ENCODE measurements at places on chromosomes 12 and 14. TPM values are rescaled to one million over a fixed set of nuclear protein-coding genes. Genes with fewer than 3 reads are reported as not detected.

DNA sequence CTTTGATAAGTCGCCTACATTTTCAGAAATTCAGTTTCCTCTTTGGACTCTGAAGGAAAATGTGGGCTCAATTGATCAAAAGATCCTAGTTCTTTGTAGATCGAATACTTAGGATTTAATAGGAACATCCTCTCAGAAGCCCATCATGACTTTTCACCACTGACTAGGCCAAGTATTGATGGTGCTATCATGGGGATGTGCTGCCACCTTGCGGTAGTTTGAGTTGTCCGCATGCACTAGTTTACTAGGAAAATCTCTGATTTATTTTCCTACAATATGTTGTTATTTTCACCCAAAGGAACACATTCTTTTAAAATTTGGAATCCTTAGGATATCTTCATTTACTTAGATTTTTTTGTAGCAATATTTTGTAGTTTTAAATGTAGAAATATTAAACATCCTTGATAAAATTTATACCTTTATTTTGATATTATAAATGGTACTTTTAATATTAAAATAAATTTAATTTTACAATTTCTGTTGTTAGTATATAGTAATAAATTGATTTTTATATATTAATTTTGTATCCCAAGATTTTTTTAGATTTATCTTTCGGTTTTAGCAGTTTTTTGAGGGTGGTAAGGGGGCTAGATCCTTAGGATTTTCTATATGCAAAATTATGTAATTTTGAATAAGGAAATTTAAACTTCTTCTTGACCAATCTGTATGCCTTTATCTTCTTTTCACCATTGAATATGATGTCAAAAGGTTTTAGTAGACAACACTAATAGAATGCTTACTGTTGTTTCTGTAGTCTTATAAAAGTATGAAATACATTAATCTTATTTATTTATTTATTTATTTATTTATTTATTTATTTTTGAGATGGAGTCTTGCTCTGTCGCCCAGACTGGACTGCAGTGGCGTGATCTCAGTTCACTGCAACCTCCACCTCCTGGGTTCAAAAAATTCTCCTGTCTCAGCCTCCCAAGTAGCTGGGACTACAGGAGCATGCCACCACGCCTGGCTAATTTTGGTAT is 52.9 kb upstream of the OR9K2 start:
- no peaks in the 10 kb centered on the region for H3K36me3 ChIP-seq
- DNase-seq: peak; percentile 78
- no peaks in the 10 kb centered on the region for H3K4me1 ChIP-seq
- no peak overlapping the region for H3K27ac ChIP-seq

DNA sequence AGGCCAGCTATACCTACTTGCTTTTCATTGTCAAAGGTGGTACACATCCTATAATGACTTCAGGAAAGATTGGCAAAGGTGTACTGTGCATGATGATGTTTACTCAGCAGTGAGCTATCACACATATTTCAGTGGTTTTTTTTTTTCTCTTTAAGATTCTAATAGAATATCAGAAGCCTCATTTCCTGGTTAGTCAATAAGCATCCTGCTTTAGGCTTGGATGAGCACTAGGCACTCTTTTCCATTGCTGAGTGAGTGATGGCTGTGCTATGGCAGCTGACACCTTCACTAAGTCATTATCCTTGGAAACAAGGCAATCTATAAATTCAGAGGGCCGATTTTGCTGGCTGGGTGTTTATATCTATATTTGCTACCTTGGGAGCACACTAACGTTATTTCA is 161.1 kb upstream of the RASSF8 start:
- H3K27ac ChIP-seq: no peak overlapping the region
- no peaks in the 10 kb centered on the region for H3K36me3 ChIP-seq
- DNase-seq: no peak
- no peaks in the 10 kb centered on the region for H3K27me3 ChIP-seq
- H3K4me1 ChIP-seq: no peaks in the 10 kb centered on the region

DNA sequence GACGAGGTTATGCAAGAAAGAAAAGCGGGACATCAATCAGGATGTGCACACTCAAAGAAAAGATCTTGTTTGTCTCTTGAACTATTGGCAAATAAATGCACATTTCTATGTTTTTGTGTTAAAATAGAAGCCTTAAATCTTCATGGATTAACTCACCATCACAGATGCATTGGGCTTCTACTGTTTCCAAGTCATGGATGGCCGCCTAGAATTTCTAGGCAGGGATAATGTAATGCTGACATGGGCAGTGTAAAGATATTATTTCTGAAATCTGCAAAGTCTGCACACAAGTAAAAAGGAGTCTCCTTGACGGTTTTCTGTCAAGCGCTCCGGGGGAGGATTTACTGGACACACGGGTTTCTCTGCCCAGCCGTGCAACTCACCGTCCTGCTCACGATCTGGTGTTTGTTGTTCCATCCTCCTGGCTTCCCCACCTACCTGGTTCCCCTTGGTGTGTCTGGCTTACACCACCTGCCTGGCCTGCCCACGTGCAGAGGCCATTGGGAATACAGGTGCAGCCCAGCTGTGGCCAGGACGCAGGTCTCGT is 103.3 kb upstream of the FZD10 start:
- no peak overlapping the region for H3K27ac ChIP-seq
- H3K4me1 ChIP-seq: no peaks in the 10 kb centered on the region
- no peaks in the 10 kb centered on the region for H3K36me3 ChIP-seq
- no peak for DNase-seq
- no peak overlapping the region for H3K4me3 ChIP-seq
- no peaks in the 10 kb centered on the region for H3K27me3 ChIP-seq

GRCh38 chr14:75277815-75278421 is 710 bp upstream of the FOS start:
- no peak for DNase-seq
- peak overlapping the region; percentile 96 for H3K27ac ChIP-seq
- peaks cover 20% of the 10 kb centered on the region for H3K36me3 ChIP-seq

GRCh38 chr12:90090929-90091651 is 382.5 kb upstream of the ATP2B1 start:
- no peaks in the 10 kb centered on the region for H3K36me3 ChIP-seq
- H3K4me3 ChIP-seq: peak overlapping the region; percentile 54
- peaks cover 23% of the 10 kb centered on the region for H3K4me1 ChIP-seq
- DNase-seq: peak; percentile 97

GRCh38 chr14:61753631-61754030 is 8.6 kb upstream of the SNAPC1 start:
- peak; percentile 58 for DNase-seq
- peaks cover 35% of the 10 kb centered on the region for H3K36me3 ChIP-seq
- no peak overlapping the region for H3K4me3 ChIP-seq
- H3K4me1 ChIP-seq: peaks cover 64% of the 10 kb centered on the region
- no peaks in the 10 kb centered on the region for H3K27me3 ChIP-seq

DNA sequence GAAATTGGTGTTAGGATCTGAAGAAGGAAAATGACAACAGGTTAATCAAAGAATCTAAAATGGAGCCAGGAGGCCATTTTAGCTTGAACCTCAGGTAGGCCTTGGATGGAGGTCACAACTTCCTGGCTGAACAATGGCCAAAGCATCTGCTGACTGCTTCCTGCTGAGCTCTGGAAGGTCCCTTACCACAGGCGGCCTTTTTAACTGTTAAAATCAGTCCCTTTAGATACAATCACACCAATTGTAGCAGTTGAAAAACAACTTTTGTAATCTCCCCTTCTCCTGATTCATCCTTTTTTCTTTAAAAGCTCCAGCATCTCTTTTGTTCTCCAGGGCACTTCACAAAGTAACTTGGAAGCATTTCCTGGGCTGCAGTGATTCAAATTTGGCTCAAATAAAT is 388.8 kb downstream of the PDZRN4 start:
- no peaks in the 10 kb centered on the region for H3K27me3 ChIP-seq
- no peak for DNase-seq
- H3K4me3 ChIP-seq: no peak overlapping the region
- no peaks in the 10 kb centered on the region for H3K4me1 ChIP-seq
- no peaks in the 10 kb centered on the region for H3K36me3 ChIP-seq

DNA sequence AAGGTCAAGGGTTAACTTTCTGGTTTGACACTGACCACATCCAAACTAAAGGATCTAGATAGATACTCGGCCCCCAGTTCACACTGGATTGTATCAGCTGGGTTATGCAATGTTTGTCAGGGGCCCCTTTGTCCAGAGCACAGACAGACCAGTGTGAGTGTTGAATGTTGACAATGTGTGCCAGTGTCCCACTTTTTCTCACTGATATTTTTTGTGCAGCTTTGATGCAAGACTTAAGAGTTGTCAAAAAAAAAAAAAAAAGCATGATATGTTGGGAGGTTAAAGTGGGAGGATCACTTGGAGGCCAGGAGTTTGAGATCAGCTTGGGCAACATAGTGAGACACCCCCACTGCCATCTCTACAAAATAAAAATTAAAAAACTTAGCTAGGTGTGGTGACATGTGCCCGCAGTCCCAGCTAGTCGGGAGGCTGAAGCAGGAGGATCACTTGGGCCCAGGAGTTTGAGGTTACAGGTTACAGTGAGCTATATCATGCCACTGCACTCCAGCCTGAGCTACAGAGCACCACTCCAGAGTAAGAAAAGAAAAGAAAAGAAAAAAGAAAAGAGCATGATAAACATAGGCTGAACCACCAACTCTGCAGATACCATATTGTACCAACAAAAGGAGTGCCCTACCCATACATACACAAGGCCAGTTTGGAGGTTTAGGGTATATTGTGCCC is 97.5 kb downstream of the LGR5 start:
- DNase-seq: no peak
- no peak overlapping the region for H3K27ac ChIP-seq
- peaks cover 3% of the 10 kb centered on the region for H3K27me3 ChIP-seq
- H3K4me1 ChIP-seq: no peaks in the 10 kb centered on the region

DNA sequence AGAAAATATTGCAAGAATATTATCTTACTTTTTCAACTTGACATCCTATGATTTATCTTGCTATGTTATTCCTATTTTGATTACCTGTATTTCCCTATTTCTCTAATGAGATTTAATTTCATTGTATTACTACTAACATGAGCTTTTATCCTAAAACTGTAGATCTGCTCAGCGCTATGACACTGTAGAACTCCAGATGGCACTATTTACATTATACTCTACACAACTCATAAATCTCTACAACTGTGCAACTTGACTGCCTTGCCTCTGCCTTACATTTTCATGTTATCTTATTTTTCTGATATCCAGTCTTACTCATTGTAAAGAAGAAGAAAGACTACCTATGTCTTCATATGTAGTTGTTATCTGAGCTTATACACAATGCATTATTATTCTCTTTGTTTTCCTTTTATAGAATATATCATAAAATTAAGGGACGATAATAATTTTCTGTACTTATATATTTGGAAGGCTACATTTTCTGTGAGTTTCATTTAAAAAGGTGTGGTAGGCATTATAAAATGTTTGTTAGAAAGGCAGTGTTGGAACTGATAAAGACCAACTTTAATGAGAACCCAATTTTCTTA is 24.1 kb downstream of the NUP37 start:
- no peaks in the 10 kb centered on the region for H3K27me3 ChIP-seq
- H3K4me1 ChIP-seq: peaks cover 24% of the 10 kb centered on the region
- H3K4me3 ChIP-seq: no peak overlapping the region
- no peak overlapping the region for H3K27ac ChIP-seq

LRP1-AS gene
- not detected for total RNA-seq

FOXN4 gene
- total RNA-seq: not detected

UNC79 gene
- not detected for total RNA-seq
